Pancreas (tissue), 10 donors: ENCODE measurements at places on chromosomes 5 and 9. TPM values are rescaled to one million over a fixed set of nuclear protein-coding genes. Genes with fewer than 3 reads are reported as not detected.

DNA sequence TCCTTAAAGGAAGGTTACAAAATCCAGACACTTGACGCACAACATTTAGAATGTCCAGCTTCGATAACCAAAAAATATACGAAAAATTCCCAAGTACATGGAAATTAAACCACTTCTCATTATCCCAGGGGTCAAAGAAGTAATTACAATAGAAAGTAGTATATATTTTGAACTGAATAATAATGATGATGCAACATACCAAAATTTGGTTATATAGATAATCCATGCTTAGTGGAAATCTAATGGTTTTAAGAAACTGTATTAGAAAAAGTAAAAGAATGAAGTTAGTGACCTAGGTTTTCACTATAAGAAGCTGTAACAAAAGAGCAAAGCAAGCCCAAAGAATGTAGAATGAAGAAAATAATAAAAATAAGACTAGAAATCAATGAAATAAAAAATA lies 204.0 kb upstream of the PUM3 start:
- DNase-seq, result no peak

Gene FAM169A
- polyA plus RNA-seq, result 0.61 TPM

GRCh38 chr9:25681266-25681665 lies 3.0 kb upstream of the TUSC1 start:
- DNase-seq, result no peak

GRCh38 chr9:27371382-27371781 lies 74.4 kb upstream of the EQTN start:
- DNase-seq, result no peak

GRCh38 chr9:36499174-36499890 lies 73.4 kb upstream of the MELK start:
- DNase-seq, result no peak

- no peak for DNase-seq
Measured at GRCh38 chr5:148998174-148998797, 64.6 kb downstream of the SH3TC2 start.

Gene GLRA1
- polyA plus RNA-seq, result 0.85 TPM

GRCh38 chr9:72263572-72263971 lies 101.4 kb downstream of the ZFAND5 start:
- no peak for DNase-seq

GRCh38 chr5:134070725-134071613 lies 43.5 kb upstream of the TCF7 start:
- DNase-seq, result peak; percentile 59

Gene PCDHGA5
- 0.40 TPM for polyA plus RNA-seq

GRCh38 chr5:61386045-61386800 lies 54.2 kb downstream of the ZSWIM6 start:
- DNase-seq, result no peak

GRCh38 chr9:27558307-27558706 lies 15.0 kb downstream of the C9orf72 start:
- no peak for DNase-seq

Gene FGF1
- polyA plus RNA-seq, result 0.73 TPM

Gene GADD45G
- 220 TPM for polyA plus RNA-seq

Gene MYMK
- polyA plus RNA-seq, result not detected

DNA sequence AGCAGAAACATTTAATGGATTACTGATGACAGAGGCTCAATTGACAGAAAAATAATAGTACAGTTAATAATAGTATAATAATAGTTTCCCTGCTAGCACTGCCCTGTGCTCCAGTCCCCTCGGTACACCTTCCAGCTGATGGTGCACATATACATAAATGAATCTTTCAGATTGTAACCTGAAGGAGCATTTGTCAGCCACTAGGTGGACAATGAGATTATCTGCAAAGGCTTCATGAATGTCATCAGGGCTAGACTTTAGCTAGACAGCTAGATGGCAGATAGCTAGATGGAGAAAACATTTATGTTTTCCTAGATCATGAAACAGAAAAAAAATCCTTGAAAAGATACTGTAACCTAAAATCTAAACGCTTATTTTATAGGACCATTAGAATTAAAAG lies 304.4 kb upstream of the SMC2 start:
- DNase-seq, result no peak

Gene OR1Q1
- not detected for polyA plus RNA-seq

- peak; percentile 38 for DNase-seq
Measured at GRCh38 chr9:133759946-133760345, 21.8 kb upstream of the SARDH start.

- DNase-seq, result no peak
Measured at GRCh38 chr5:144531188-144531587, 360.5 kb downstream of the KCTD16 start.

Gene OLFM1
- polyA plus RNA-seq, result 14.1 TPM
